Spinal cord (tissue), 10 donors: ENCODE measurements at places on chromosomes 7 and 10.
A peak's percentile ranks its signal among the peaks of the same experiment; 100 is the strongest.

DNA sequence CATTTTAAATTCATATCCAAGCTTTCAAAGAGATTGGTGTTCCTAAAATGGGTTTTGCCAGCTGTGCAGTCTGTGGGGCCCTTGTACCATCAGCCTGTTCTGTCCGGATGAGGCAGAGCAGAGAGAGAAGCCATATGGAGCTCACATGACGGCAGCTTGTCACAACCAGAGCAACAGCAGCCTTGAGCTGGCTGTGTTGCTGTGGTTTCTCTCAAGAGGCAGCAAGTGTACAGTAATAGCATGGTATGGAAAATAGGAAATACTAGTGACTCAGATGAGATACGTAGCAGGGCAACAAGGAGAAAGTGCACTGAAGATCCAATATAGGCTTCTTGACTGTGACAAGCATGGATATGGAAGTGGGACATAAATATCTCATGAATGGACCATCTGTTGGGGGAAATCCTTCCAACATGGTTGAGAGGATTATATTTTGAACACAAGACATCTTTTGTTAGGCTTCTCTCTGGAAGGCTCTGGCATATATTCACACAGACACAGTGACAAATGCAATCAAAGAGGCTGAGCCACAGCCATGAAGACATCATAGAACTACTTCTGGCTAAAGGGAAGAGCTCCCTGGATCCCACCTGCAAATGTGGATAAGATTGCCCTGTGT, 251.0 kb upstream of the TAC1 start:
- DNase-seq: peak; percentile 81

DNA sequence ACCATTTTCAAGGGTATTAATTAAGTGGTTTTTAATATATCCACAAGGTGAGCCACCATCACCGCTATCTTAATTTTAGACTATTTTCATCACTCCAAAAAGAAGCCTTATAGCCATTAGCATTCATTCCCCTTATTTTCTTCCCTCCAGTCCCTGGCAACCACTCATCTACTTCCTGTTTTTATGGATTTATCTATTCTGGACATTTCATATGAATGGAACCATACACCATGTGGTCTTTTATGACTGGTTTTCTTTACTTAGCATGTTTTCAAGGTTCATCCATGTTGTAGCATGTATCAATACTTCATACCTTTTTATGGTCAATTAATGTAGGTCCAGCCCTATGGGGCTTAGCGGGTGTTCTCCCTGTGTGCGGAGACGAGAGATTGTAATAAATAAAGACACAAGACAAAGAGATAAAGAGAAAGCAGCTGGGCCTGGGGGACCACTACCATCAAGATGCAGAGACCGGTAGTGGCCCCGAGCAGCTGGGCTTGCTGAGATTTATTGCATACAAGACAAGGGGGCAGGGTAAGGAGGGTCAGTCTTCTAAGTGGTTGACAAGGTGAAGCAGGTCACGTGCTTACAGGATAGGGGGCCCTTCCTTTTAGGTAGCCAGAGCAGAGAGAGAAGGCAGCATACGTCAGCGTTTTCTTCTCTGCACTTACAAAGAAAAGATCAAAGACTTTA, 14.6 kb downstream of the WBP1L start:
- DNase-seq: no peak

- no peak for DNase-seq
Observed at GRCh38 chr7:80334908-80335307, 177.0 kb downstream of the GNAT3 start.

DNA sequence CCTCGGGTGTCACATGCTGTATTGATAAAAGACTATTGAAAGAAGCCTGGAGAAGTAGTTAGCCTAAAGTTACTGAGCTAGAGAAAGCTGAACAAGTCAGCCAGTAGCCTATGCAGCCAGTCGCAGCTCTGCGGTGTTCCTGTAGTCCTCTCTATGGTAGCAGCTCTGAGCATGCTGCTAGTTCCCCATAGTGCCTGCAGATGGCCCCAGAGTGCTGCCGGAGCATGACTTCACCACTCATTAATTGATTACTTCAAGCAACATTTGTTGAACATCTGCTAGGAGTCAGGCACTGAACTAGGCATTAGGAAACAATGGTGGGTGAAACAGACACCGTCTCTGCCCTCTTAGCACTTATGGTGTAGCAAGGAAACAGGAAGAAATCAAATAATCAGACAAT, 422.7 kb downstream of the SORCS3 start:
- DNase-seq: peak; percentile 53

DNA sequence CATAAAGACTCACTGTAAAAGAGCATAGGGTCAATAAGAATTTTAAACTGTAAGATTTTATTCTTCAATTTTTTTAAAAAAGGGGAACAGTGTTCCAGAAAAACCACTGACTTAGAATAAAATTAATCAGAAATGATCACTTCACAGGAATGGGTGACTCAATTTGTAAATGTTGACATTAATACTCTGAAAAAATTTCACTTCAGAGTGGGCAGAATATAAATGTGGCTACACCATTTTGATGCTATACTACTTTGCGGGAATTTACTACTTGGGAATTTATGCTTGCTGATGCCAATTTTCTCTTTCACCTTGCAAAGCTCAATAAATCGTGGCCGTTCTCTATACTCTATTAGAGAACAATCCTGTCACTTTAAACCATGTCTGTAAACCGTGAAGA, 126.9 kb downstream of the HIBADH start:
- peak; percentile 13 for DNase-seq

DNA sequence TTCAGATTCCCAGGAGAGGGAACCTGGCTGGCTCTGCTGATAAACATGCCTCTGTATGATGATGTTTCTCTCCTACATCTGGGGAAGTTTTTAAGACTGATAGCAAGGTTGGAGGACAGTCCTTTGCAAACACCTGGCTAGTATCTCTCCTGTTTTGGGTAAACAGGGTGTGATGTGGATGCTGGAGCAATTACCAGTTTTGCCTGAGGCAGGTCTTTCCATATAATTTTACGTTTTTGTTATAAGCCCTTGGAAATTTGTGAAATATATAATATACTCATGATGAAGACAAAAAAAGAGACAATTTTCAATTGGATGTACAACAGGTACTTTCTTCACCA, 138.6 kb downstream of the ADAM22 start:
- DNase-seq: no peak

DNA sequence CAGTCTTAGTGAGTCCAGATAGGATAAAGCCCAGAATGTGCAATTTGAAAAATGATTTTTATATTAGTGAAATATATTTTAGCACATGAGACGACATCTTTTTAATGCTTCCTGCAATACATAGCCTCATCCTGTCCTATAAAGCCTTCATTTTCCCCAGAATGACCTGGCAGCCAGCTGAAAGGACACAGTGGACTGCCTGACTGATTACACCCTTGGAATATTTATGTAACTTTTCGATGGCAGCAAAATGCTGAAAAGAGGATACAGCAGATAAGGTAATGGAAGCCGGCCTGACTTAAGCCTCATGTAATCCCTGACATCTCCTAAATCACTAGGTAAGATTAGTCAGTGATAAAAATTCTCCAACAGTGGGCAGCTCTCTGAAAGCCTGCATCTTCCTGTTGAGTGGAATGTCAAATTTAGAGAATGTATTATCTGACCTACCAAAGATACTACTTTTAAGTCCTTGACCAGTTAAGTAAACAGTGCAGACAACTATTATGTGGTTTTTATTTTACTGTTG, 210.7 kb upstream of the STEAP1 start:
- DNase-seq: no peak

DNA sequence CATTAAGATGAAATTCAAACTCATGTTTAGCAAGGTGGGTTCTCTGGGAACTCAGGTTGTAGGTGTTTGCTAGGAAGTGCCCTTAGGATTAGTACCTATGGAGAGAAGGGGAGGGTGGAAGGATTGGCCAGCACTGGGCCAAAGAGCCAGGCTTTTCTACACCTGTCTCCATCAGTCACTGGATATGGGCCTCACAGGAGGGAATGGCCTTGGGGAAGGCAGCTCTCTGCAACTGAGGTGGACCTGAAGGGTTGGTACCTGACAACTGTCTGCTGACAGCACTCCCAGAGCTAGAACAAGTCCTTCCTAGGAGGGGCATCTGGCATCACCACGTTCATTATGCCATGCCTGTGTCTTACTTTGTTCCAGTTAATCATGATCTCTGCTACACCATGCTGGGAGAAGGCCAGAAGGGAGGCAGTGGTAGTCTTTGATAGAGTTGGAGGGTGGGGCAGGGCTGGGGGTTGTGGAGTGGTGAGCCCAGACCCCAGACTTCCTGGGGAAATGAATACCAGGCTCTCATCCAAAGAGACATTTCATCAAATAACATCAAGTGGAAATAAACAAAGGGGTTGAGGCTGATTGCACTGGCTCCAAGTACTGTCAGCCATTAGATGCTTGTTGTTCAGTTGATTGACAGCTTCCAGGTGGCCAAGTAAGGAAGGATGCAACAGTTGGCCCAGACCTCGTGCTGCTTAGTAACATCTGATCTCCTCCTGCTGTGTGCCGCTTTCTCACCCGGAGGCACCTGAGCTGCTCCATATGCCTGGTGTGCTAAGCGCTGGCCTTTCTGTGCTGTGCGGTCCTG, 70.6 kb upstream of the PIK3CG start:
- no peak for DNase-seq

- DNase-seq: no peak
Observed at GRCh38 chr7:139713526-139714162, 64.2 kb downstream of the HIPK2 start.

GRCh38 chr7:23607130-23607529, 9.9 kb downstream of the CCDC126 start:
- DNase-seq: no peak

DNA sequence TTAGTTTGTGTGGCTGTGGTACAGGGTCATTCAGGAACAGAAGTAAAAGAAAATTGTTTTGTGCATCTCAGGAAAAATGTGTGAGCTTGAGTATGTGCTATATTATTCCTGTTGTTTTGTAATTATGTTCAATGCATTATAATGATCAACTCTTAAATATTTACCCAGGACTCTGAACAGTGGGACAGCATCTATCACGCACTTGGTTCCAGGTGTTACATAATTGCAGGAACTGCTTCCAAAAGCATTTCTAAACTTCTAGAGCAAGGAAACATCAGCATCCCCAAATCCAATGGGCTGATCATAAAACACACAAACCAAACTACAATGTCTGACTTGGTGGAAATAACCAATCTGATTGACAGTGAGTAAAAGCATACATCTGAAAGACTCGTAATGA, 26.6 kb downstream of the ENO4 start:
- DNase-seq: no peak

DNA sequence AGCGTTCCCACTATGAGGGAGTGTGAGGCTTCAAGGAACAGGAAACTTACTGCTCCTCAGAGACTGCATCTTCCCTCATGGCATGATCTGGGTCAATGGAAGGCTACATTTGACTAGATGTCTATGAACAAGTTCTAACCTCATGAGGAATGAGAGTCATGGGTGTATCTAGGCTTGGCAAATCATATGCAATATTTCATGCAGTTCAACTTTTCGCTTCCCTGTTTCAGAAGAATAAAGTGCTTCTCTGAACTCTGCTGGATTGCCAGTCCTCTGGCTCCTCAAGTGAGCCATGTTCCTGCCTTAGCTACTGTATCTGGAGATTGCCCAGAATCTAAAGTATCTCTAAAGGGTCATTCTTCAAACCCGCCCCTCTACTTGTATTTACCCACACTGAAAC, 54.3 kb upstream of the SEMA3A start:
- no peak for DNase-seq

GRCh38 chr7:38016567-38016966, 96.1 kb downstream of the EPDR1 start:
- DNase-seq: no peak

GRCh38 chr10:70688828-70689227, 16.5 kb downstream of the ADAMTS14 start:
- no peak for DNase-seq

DNA sequence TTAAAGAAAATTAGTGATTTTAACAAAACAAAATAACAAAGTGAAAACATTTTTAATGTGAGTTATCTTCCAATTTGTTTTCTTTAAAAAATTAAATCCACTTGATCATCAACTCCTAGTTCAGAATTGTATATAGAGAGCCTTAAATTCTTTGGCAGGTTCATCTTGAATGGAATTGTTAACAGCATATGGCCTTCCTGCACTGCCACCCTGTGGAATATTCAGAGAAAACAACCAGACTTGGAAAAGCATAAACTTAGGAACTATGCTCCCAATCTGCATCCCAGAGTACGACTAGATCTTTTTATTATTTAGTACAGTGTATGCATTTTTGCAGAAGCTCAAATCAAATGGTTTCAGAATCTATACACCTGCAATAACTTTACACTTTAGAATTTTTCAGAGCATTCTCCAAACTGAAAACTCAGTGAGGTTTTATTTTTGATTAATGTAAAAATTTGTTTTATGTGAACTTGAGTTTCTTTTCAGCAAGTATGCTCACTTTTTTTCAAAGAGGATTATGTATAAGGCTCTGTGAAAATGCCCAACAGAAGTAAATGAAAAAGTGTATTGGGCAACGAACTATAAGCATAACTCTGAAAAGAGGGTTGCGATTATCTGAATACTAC, 44.9 kb upstream of the ANK3 start:
- peak; percentile 69 for DNase-seq

- no peak for DNase-seq
Observed at GRCh38 chr7:92061154-92061553, 73.1 kb downstream of the CYP51A1 start.

DNA sequence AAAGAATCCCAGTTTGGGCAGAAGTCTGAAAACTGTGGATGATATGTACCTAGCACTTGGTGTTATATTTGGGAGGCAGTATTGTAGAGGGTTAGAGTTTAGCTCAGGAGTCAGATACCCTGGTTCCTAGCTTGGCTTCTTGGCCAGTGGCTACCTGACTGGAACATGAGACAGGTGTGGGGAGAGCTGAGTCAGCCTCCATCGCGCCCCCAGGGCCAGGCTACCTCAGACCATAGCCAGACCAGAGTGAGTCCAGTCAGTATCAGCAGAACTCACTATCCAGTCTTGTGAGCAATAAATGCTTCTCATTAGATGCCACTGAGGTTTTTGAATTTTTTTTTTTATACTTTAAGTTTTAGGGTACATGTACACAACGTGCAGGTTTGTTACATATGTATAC, 26.0 kb downstream of the CYP3A5 start:
- no peak for DNase-seq

DNA sequence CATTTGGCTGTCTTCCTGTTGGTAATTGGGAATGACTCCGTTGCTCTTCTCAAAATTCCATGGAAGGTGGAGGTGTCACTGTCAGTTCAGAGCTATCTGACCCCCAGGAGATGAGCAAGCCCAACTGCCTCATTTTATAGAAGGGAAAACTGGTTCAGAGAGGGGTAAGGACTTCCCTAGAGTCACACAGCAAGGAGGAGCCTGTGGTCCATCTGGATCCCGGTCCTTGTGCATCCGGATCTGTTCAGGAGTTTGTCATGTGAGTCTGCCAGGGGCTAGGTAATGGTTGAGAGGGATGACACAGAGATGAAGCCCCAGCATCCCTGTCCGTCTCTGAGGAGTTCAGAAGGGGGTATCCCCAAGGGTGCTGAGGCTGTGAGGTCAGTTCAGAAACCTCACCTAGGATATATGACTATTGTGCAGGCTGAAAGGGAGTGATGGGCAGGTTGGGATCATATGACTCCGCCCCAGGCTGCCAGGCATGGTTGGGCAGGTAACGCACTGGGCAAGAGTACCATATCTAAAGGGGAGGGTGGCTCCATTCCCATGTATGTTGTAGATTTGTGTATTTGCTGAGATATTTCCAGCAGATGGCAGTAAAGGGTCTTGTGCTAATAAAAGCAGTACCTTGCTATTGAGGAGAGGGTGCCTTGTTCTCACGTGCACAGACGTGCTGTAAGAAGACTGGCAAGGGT, 16.0 kb upstream of the SLC29A3 start:
- DNase-seq: no peak
